ENCODE measurements at places on chromosomes 7 and 10.

DNA sequence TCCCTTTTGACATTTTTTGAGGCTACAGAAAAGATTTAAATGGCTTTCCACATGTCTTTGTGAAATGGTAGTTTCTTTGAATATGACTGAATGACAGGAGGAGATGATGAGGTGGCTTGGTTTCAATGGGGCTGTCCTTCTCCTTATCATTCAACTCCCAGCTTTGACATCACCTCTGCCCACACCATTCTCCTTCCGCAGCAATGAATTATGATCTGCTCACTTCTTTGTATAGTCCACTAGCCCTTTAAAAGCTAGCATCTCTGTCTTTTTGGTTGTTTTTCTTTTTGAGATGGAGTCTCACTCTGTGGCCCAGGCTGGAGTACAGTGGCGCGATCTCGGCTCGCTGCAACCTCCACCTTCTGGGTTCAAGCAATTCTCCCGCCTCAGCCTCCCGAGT, 31.7 kb downstream of the DCLRE1A start:
- no peak for DNase-seq

DNA sequence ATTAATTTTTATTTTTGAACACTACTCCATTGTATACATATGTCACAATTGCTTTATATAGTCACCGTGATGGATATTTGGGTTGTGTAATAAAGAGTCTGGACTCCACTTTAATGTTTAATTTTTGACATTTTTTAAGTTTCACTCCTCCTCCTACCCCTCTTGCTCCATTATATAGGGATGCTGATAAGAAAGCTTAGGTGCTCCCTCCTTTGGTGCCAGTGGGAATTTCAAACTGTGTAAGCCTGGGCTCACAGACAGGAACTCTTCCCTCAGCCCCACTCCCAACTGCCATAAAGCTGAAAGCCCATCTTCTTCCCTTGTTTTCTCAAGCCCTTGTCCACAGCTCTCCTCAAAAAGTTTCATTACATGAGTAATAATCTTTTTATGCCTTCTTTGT, 47.6 kb downstream of the TWIST1 start:
- peak; percentile 27 for DNase-seq

DNA sequence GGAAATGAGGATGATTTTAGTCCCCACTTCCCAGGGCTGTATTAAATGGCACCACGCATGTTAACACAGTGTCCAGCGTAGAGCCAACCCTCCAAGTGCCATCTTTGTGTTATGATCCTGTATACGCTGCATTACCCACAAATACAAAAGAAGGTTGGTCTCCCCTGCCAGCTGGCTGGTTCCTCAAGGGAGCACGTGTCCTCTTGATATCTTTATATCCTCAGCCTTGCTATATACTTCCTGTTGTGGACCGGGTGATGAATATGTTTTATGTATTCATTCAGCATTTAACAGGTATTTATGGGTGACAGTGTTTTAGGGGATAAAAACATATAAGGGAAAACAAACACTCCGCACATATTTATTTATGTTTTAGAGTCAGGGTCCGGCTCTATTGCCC, 23.2 kb upstream of the PRRT4 start:
- no peak for DNase-seq

DNA sequence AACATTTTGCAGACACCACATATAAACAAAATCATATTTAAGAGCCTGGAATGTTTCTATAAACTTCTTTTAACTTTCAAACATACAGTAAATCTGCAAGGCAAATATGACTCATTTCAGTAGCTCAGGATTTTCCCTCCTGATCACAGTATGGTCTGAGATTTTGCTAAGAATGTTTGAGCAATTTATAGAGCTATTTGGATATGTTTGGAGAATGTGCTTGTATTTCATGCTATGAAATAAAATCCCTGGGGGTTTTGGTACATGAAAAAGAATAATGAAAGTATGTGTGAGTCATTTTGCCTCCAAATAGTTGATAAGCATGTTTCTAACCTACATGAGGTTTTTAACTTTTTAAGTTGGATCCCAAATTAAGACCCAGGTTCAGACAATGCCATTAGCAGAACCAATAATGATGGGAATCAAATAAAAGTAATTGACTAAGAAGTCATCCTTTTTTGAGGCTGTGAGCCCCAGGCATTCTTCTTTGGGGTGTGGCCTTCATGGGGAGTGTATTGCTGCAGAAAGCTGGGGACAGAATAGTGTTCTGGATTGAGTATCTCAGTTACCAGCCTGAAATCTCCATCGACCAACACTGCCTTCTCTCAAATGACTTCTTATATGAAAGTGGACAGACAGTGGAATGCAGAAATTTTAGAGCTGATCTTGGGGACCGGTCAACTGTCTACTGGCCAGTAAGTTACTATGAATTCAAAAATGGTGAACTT, 66.1 kb upstream of the AGBL3 start:
- DNase-seq: peak; percentile 84

GRCh38 chr7:121689749-121690148, 183.2 kb upstream of the PTPRZ1 start:
- no peak for DNase-seq

DNA sequence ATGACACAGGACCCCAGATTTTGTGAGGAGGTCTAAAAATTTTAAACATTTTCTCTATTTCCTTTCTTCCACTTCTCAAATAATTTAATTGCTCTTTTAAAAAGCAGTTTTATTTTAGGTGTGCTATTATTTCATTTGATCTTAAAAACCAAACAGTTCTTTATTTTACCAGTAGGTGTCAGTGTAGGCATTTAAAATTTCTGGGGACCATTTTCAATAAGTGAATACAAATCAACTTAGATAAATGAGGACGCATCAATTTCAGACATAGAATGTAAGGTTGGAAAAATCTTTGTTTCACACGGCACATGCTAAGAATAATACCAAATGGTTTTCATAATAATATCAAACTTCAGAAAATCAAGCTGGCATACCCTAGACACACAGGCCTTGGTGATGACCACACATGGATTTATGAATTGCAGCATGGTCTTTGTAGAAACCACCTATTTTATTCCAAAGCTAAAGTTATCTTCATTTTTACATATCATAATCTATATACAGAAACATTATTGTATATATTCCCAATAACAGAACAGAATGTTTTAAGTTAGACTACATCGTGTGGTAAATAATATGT, 127.6 kb upstream of the SLC26A5 start:
- DNase-seq: peak; percentile 25

- DNase-seq: peak; percentile 69
Measured at GRCh38 chr7:143384148-143384547, 3.0 kb downstream of the ZYX start.

DNA sequence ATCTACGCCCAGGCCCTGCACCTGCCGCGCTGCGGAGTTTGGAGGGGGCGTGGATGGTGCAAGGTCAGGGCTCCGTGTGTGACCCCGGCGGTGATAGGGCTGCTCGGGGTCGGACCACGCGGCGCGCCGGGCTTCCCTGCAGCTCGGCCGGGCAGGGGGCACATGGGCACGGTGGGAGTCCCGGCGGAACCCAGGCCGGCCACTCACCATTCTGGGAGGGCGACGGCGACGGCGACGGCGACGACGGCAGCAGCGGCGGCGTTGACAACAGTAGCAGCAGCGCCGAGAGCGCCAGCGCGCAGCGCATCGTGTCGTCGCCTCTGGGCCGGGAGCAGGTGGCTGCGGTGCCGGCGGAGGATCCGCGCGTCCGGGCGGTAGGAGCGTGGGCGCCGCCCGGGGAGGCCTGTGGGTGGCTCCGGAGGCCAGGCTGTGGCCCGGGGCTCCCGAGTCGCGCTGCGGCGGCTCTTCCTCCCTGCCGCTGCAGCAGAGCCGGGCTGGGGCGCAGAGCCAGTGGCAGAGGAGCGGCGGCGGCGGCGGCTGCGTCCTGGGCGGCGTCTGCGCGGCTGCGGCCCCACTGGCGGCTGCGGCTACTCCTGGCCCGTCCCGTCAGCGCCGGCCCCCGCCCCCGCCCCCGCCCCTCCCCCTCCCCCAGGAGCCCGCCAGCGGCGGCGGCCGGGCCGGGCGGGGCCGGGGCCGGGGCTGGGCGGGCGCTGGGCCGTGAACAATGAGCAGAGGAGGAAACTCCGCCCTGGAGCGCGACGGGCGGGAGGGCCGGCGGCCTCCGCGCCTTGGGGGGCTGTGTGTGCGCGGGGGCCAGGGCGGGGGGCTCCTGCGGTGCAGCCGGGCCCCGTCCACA, at the start of gene PODXL:
TSS of gene PODXL (minus strand) at position 576 of the 856 bp plus-strand sequence. CDS start at position 307, 269 bp downstream.
- no peak for DNase-seq

DNA sequence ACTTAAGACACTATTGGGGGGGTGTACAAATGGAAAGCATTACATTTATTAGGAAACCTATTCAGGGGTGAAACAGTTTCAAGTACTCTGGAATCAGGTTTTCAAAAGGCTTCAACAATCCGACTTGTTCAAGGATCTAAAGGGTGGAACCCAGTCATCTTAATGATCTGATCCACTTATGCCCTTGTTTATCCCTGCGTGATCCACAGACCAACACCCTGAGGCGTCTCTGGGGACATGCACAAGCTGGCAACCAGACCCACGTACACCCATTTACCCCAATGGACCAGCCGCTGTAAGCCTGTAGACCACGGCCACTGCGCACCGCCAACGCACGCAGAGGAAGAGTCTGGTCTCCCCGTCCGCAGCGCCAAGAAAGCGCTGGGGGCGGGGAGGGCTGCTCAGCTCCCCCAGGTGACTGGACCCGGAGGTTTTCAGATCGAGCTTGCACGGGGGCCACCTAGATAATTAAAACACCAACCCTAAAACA, 13.4 kb downstream of the HNRNPF start:
- DNase-seq: no peak

DNA sequence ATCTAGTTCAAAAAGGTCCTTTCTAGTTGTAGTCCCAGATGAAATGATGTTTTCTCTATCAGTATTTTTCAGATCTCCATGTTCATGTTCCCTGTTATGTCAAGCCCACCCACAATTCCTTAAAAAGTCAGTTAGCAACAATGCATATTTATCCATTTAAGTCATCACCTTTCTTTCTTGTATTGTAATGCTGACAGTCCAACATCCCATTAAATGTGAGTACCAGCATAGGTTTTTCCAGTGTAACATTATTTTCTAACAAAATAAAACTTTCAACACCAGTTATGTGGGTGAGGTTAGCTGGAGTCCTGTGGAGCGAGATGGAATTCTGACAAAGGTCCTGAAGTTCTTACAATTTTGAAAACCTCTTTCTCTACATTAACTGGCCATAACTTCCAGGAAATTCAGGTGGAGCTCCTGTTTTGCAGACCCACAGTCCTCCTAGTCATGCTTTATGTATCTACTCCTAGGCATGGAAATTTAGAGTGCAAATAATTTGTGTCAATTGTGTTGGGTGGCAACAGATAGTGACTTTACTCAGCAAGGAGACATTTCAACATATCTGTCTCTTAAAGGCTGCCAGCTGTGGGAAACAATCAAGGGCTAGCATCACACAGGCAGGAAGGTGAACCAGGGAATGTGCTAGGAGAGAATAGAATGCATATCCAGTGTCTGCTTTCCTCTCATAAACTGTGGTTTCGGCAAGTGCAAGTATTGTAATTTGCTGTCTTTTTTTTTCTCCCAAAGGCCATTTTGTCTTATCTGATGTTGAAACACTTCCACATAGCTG, 162.6 kb downstream of the MTERF1 start:
- DNase-seq: no peak

DNA sequence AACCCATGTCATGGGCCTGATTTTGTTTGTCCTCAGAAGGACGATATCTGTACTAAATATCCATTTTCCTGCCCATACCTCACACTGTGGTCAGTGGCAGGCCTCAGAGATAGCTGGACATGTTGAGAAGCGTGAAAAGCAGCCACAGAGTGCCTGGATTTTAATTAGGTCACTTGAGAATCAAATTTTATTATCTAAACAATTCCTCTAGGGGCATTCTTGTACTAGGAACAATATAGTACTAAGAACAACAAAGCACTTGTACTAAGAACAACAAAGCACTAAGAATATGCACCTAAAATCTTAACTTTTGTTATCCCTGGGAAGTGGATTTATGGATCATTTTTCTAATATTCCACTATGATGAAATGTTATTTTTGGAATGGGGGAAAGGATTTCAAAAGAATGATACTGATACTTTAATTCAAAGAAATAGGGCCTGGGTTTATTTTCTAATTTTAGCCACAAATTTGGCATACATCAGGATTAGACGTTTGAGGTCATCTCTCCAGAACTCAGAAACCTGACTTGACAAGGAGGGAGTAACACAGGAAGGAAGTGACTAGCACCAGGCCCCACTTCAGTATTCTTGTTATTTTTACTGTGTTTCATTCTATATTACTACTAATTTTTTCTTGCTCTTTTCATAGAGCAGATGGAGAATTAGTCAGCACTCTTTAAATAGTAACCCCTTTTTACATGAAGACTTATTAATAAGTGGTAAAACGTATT, 112.2 kb downstream of the EXOC4 start:
- no peak for DNase-seq

DNA sequence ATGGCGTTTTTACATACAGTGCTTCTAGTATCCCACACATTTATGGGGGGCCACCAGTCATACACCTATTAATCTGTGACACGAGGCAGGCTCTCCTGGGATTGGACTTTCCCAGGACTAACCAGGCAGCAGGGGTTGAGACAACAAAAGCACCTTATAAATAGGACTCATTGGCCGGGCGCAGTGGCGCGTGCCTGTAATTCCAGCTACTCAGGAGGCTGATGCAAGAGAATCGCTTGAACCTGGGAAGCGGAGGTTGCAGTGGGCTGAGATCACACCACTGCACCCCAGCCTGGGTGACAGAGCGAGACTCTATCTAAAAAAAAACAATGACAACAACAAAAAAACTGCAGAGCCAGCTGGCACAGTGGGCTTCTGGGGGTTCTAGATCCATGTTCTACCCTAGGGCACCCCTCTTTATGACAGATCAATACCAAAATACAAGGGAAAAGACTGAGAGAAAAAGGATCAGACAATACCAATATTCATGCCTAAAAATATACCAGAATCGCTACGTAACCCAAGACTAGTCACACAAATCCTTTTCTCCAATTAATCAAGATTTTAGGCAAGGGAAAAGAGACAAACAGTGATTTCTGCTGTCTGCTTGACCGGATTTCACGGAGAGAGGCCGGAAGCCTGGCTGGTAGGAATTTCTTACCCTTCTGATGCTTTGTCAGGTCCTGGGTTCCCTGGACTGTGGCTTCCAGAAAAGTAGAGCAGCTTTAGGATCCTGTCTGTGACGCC, 98.4 kb upstream of the CCNY start:
- DNase-seq: no peak
